ENCODE measurements at places on chromosomes 4 and X. TPM values are rescaled to one million over a fixed set of nuclear protein-coding genes. Genes with fewer than 3 reads are reported as not detected.

GCNA gene
- total RNA-seq, result 0.47 TPM

CTAG1B gene
- total RNA-seq, result not detected

GRCh38 chr4:21695141-21695540, 253.4 kb downstream of the KCNIP4 start:
- no peak overlapping the region for H3K27ac ChIP-seq
- no peak overlapping the region for H3K4me3 ChIP-seq
- H3K27me3 ChIP-seq, result peaks cover 5% of the 10 kb centered on the region
- DNase-seq, result no peak

TCEAL5 gene
- not detected for total RNA-seq

MAOA gene
- 123 TPM for total RNA-seq

DNA sequence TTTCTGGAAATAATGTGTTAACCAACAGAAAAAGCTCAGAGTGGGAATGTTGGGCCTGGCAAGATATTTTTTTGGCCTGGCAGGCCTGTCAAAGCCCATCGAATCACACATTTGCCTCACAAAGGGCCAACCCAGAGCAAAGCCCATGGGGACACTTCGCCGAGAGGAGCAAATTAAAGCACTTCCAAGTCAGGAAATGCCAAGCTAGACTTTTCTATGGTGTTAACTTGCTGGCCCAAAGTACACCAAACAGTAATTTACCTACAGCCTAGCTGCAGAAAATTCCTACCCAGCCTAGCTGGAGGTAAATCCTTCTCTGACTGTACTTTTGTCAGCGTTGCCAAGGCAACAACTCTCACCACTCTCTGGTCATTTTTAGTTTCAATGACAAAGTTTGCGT, 288.6 kb upstream of the LDB2 start:
- peaks cover 13% of the 10 kb centered on the region for H3K4me1 ChIP-seq
- H3K27ac ChIP-seq, result no peak overlapping the region
- no peaks in the 10 kb centered on the region for H3K27me3 ChIP-seq
- H3K36me3 ChIP-seq, result no peaks in the 10 kb centered on the region
- no peak overlapping the region for H3K4me3 ChIP-seq

DNA sequence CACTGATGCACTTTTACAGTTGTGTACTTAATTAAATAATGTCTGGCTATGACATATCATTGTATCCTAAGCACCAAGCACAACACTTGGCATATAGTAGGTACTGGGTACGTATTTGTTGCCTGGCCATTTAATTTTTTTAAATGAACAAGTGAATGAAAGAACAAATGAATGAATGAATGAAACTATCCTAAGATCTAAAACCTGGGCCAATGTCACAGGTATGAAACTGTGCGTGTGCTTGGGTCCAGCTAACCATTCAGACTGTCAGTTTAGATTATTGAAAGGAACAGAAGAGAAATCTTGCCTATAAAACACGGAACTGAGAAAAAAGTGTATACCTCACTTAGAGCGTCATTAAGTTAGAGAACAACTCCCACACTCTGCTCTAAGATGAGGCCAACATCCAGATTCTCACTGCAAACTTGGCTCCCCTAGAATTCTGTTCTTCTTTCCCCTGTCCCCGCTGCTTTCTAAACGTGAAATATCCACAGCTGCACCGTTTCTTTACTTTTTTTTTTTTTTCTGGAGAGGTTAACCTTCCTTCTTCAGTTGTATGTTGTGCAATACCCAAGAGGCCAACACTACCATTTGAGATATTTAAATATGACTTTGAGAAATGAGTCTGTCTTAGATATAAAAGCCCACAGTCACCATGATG, 17.3 kb upstream of the SEL1L3 start:
- DNase-seq, result no peak
- no peak overlapping the region for H3K27ac ChIP-seq
- no peaks in the 10 kb centered on the region for H3K4me1 ChIP-seq
- H3K27me3 ChIP-seq, result peaks cover 3% of the 10 kb centered on the region
- no peaks in the 10 kb centered on the region for H3K36me3 ChIP-seq

RRAGB gene
- 12.1 TPM for total RNA-seq

DNA sequence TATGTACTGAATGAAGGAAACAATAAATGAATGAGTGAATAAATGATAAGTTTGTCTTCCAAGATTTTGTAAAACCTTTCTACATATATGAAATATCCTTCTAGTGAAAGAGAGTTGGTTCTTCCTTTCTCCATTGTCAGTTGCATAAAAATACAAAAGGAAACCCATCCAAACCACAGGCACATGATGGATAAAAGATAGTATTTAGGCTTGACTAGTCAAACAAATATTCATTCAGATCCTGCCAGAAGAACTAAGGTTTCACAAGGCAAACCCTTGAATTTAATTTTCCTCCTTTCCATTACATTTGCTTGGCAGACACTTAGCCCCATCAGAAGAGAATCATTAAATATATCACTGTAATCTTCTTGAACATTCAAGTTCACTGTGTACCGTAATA, 208.4 kb downstream of the COL25A1 start:
- DNase-seq, result no peak
- H3K36me3 ChIP-seq, result no peaks in the 10 kb centered on the region
- no peak overlapping the region for H3K4me3 ChIP-seq

DNA sequence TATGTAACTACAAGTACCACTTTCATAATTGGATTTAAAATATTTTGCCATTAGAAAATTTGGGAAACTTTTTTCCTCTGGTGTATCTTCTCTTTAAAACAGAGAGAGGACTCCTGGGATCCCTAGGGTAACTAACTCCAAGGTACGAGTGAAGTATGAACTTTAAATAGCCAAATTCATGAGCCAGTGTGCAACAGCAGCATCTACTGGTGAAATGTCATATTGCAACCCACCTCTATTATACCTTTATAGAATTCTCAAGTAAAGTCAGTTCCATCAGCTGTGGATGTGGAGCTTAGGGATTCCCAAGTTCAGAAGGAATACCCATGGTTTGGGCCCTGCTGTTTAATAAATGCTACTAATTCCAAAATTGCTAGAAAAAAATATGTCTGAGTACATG, 282.7 kb upstream of the TAPT1 start:
- H3K27ac ChIP-seq, result no peak overlapping the region
- no peaks in the 10 kb centered on the region for H3K4me1 ChIP-seq
- H3K27me3 ChIP-seq, result no peaks in the 10 kb centered on the region
- no peak overlapping the region for H3K4me3 ChIP-seq

HPGDS gene
- total RNA-seq, result 1.8 TPM

CLIC2 gene
- 7.1 TPM for total RNA-seq

- peaks cover 45% of the 10 kb centered on the region for H3K4me1 ChIP-seq
- H3K36me3 ChIP-seq, result peaks cover 18% of the 10 kb centered on the region
- no peaks in the 10 kb centered on the region for H3K27me3 ChIP-seq
Observed at GRCh38 chr4:121688701-121689100, 8.1 kb downstream of the ANXA5 start.

DNA sequence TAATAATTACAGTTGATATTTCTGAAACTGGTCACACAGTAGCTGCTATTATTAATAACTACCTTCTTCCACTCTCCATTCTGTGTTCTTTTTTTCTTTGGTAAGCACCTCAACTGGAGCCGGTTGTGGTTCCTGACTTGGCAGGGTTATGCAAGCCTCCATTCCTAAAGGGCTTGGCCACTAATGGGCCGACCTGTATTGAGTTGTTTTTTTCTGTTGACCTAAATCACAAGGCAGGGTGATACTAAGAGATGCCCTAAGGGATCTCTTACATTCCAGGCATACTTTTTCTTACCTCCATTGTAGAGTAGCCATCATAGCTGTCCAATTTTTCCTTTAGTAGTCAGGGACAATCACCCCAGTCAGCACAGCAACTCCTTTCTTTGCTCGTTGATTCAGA, 1295.8 kb upstream of the ADGRL3 start:
- peaks cover 5% of the 10 kb centered on the region for H3K4me1 ChIP-seq
- no peak for DNase-seq
- H3K36me3 ChIP-seq, result no peaks in the 10 kb centered on the region
- no peak overlapping the region for H3K27ac ChIP-seq
- no peaks in the 10 kb centered on the region for H3K27me3 ChIP-seq
- H3K4me3 ChIP-seq, result no peak overlapping the region

- peaks cover 7% of the 10 kb centered on the region for H3K4me1 ChIP-seq
- no peak overlapping the region for H3K4me3 ChIP-seq
- no peak for DNase-seq
- H3K36me3 ChIP-seq, result no peaks in the 10 kb centered on the region
Observed at GRCh38 chrX:49919617-49920016, 2.8 kb upstream of the CLCN5 start.

FAM9C gene
- not detected for total RNA-seq

SLC7A11 gene
- total RNA-seq, result 1.8 TPM

FAM47A gene
- not detected for total RNA-seq

GRCh38 chr4:23135792-23136645, 443.3 kb downstream of the GBA3 start:
- no peaks in the 10 kb centered on the region for H3K27me3 ChIP-seq
- no peaks in the 10 kb centered on the region for H3K4me1 ChIP-seq
- H3K4me3 ChIP-seq, result no peak overlapping the region

- H3K36me3 ChIP-seq, result no peaks in the 10 kb centered on the region
- no peaks in the 10 kb centered on the region for H3K27me3 ChIP-seq
- H3K4me1 ChIP-seq, result peaks cover 31% of the 10 kb centered on the region
- H3K27ac ChIP-seq, result no peak overlapping the region
- DNase-seq, result no peak
- H3K4me3 ChIP-seq, result no peak overlapping the region
Observed at GRCh38 chr4:147794787-147795413, 63.0 kb downstream of the ARHGAP10 start.

- no peaks in the 10 kb centered on the region for H3K4me1 ChIP-seq
- H3K36me3 ChIP-seq, result no peaks in the 10 kb centered on the region
Observed at GRCh38 chr4:42914937-42915336, 22.4 kb downstream of the GRXCR1 start.

DNA sequence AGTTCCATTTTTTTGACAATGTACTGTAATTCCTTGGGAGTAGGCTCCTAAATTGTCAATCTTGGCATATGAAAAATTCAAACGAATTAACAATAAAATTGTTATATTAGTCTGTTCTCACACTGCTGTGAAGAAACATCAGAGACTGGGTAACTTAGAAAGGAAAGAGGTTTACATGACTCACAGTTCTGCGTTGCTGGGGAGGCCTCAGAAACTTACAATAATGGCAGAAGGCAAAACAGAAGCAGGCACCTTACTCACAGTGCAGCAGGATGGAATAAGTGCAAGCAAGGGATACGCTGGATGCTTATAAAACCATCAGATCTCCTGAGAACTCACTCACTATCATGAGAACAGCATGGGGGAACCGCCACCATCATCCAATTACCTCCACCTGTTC, 246.4 kb upstream of the TRAM1L1 start:
- H3K4me3 ChIP-seq, result no peak overlapping the region
- no peaks in the 10 kb centered on the region for H3K36me3 ChIP-seq

DMRTC1 gene
- not detected for total RNA-seq

FATE1 gene
- not detected for total RNA-seq

DNA sequence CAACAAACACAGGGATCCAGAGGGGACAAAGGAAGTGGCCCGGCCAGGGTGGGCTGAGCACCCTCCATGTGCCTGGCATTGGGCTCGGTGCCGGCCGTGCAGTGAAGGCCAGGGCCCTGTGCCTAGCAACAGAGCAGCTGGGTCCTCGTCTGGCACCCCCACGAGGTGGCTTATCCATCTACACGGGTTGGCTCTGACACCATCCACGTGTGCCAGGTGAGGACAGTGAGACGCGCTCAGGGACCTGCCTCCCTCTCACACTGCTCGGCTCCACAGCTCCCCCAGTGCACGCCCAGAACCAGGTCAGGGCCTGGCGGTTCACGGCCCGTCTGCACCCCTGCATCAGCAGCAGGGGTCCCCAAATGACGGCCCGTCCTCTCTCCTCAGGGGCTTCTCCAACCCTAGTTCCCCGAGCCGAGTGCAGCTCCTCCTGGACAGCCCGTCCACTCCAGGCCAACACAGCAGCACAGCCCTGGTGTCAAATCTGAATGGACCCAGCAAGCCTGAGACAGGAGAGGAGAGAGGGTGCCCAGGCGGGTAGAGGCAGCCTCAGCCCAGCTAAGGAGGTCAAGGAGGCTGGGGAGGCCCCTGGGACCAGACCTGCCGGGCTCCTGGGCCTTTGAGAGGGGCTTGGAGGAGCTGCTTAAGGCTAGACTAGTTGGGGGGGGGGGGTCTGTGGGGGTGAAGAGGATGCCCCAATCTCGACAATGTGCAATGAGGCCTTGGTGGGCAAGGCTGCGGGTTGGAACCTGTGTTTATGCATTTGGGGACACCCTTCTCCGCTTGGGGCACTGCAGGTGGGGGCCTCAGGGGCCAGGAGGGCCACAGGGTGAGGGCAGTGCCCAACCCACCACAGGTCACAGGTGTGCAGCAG, 113.6 kb downstream of the FAM53A start:
- peaks cover 9% of the 10 kb centered on the region for H3K4me1 ChIP-seq
- no peak overlapping the region for H3K27ac ChIP-seq
- DNase-seq, result peak; percentile 57
- no peak overlapping the region for H3K4me3 ChIP-seq
- no peaks in the 10 kb centered on the region for H3K36me3 ChIP-seq

DNA sequence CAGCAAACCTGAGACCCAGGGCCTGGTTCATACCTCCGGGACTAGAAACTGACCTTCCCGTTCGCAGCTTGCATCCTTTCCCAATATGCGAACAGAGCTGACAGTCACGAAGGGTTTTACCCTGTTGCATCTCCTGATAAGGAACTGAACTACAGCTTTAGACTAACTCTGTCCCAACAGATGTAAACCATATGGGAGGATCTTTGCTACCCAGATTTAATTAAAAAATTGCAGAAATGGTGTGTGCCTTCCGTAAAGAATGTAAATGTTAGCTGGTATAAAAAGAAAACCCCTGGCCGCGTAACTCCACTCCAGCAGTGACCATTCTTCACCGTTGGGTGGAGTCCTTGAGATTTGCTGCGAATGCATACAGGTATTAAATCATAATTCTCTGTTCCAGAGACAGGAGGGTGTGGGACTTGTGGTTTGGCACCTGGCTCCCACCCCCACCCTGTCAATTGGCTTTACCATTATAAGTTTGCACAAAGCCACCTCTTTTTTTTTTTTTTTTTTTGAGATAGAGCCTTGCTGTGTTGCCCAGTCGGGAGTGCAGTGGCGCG, 40.6 kb upstream of the SORCS2 start:
- H3K4me3 ChIP-seq, result no peak overlapping the region
- DNase-seq, result no peak
- H3K4me1 ChIP-seq, result peaks cover 21% of the 10 kb centered on the region
- H3K36me3 ChIP-seq, result no peaks in the 10 kb centered on the region

DNA sequence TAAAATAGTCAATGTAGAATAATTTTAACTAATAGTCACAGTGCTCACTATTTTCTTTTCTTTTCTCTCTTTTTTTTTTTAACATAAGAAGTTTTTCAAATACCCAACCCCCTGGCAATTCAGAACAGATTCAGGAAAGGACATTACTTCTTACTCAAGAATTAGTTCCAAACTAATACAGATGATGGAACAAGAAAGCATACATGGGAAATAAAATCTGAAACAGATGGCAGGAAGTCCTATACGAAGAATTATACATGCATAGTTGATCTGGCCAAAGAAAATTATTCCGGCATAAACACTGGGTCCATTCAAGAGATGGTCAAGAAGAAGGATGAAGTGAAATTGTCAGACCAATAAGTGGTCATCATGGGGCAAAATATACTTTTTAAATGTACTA, 614.4 kb upstream of the INTU start:
- no peak overlapping the region for H3K27ac ChIP-seq
- no peaks in the 10 kb centered on the region for H3K36me3 ChIP-seq
- DNase-seq, result no peak

MAGEB10 gene
- total RNA-seq, result not detected
